ENCODE measurements at places on chromosomes 2 and 18. TPM values are rescaled to one million over a fixed set of nuclear protein-coding genes. Genes with fewer than 3 reads are reported as not detected.

SEPTIN10 gene
- 51.6 TPM for polyA plus RNA-seq

TEKT4 gene
- polyA plus RNA-seq = 2.1 TPM

NRP2 gene
- polyA plus RNA-seq = 57.7 TPM

PMAIP1 gene
- 1.1 TPM for polyA plus RNA-seq

HOXD13 gene
- not detected for polyA plus RNA-seq

GRB14 gene
- 21.1 TPM for polyA plus RNA-seq

MEX3C gene
- polyA plus RNA-seq = 45.7 TPM

AQP12A gene
- polyA plus RNA-seq = 0.62 TPM

SERPINB13 gene
- polyA plus RNA-seq = not detected

CFAP65 gene
- 9.0 TPM for polyA plus RNA-seq

C2orf15 gene
- 4.6 TPM for polyA plus RNA-seq

REL gene
- polyA plus RNA-seq = 2.8 TPM

LBH gene
- polyA plus RNA-seq = 54.4 TPM

HOXD1 gene
- polyA plus RNA-seq = 5.6 TPM

DNA sequence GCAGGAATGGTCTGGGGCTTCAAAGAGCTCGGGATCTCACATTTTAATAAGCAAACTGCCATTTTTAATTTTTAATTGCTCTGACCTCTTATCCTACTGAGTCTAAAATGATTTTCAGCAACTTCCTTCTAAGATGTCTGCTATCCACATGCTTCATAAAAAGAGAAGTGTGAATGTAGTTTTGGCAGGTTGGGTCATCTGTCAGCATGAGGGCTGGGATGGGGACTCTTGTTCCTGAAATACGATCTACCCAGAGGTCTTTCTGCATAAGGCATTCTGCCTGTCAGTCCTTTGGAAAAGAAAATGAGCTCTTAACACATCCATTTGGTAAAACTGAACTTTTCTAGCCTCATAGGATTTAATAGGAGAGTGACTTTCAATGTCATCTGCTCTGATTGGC lies 252.8 kb upstream of the APCDD1 start:
- no peak for DNase-seq

DNA sequence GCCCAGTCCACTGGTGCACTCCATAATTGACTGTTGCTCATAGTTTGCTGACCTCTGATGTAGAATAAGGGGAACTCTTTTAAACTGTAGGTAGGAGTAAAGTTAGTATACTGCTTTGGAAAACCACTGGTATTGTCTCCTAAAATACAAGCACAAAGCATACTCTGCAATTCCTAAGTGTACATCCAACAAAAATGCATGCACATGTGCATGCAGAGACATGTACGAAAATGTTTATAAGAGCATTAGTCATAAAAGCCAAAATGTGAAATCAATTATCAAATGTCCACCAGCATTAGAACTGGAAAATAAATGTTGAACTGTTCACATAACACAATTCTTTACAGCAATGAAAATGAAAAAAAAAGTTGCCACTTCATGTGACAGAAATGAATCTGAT lies 39.8 kb upstream of the DDX18 start:
- DNase-seq = no peak

DNA sequence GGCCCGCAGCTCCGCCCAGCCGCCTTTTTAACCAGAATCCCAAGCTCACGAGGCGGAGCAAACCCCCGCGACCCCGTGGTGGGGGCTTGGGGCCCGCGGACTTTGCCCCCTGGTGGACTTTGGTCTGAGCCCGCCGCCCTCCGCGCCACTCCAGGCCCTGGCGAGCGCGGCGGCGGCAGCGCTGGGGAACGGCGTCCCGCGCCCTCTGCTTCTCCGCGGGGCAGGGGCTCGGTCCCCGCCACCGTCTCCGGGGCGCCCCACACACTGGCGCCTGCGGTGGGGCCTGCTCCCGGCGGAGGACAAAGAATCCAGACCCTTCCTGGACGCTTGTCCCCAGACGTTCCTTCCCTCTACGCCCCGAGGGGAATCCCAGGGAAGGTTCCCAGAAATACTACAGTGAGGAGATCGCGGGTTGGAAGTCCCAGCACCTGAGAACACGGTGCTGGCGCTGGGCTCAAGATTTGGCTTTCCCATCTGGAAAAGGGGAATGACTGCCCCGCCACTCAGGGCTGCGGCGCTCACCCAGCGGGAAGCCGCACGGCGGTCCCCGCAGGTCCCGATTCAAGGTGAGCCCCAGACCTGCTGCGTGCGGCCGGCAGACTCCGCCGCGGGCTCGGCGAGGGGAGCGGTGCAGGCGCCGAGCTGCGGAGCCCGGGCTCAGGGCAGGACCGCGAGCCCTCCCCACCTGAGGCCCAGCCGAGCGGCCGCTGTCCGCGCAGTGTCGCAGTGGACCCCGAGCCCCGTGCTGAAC lies at the start of gene HAAO:
HAAO (minus strand) TSS at position 1 of the 751 bp plus-strand sequence. CDS start 47 bp downstream, outside the sequence.
- no peak for DNase-seq

- DNase-seq = no peak
These were observed 42.1 kb upstream of the DNMT3A start for GRCh38 chr2:25383806-25384205.

GRCh38 chr2:142014536-142014935 lies 116.3 kb downstream of the LRP1B start:
- DNase-seq = no peak

- DNase-seq = no peak
These were observed 12.8 kb upstream of the GALNT5 start for GRCh38 chr2:157244691-157245090.

DNA sequence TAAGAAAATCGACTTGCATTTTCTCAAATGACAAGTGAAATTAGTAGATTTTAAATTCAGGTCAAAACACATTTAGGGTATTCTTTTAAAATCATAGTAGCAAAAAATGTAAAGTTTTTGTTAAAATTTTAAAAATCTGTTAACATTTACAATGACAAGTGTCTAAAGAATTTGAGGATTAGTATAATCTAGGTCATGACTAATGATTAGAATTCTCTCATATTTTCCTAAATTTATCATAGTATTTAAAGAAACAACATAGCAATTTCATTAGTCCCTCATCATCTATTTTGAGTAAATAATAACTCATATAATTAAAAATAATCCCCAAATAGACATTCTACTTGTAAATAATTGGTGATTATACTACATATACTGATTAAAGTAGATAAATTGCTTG lies 23.6 kb downstream of the THUMPD2 start:
- no peak for DNase-seq

GRCh38 chr2:37324536-37324785 lies 172 bp downstream of the PRKD3 start:
- no peak for DNase-seq

GRCh38 chr18:22337833-22338232 lies 79.9 kb downstream of the CTAGE1 start:
- no peak for DNase-seq

GRCh38 chr2:31191931-31192330 lies 25.4 kb downstream of the CAPN14 start:
- DNase-seq = no peak

GRCh38 chr18:63405986-63406385 lies 16.3 kb downstream of the VPS4B start:
- DNase-seq = no peak

GRCh38 chr18:8949206-8949605 lies 153.3 kb upstream of the NDUFV2 start:
- no peak for DNase-seq

DNA sequence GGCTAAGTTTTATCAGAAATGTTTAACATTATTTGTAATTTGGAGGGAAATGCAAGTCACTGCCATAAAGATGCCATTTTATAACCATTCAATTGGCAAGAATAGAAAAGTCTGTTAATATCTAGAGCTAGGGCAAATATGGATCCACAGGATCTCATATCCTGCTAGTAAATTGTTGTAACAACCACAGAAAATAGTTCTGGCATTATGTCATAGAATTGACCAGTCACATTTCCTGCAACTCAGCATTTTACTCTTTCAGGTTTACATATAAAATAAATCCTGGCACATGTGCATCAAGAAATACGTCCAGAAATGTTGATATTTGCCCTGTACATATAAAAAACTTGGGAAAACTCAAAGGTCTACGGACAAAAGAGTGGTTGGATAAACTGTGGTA lies 32.9 kb downstream of the OSBPL6 start:
- no peak for DNase-seq

DNA sequence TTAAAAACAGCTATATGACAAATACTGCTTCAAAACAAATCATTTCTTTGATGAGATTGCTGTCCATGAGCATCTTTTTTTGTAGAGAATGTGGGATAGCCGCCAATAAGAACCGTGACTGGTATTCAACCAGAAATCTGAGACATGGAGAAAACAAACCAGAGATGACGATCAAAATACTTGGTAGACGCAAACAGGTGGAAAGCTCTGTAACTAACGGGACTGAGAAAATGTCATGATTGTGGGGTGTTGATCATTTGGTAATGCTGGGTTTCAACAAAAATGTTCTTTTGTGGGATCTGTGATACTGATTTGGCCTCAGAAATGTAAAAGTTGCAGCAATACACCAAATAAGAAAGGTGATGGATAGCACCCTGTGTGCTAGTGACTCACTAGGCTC lies 364.8 kb downstream of the NYAP2 start:
- no peak for DNase-seq

- no peak for DNase-seq
These were observed 458.7 kb upstream of the HS6ST1 start for GRCh38 chr2:128777196-128778035.

- no peak for DNase-seq
These were observed 99.8 kb upstream of the ZNF397 start for GRCh38 chr18:35141077-35141476.
